CD4-positive, alpha-beta T cell treated with Interleukin-4 for 4 hours (primary cell): ENCODE measurements at places on chromosomes 7 and 10.
A peak's percentile ranks its signal among the peaks of the same experiment; 100 is the strongest.

DNA sequence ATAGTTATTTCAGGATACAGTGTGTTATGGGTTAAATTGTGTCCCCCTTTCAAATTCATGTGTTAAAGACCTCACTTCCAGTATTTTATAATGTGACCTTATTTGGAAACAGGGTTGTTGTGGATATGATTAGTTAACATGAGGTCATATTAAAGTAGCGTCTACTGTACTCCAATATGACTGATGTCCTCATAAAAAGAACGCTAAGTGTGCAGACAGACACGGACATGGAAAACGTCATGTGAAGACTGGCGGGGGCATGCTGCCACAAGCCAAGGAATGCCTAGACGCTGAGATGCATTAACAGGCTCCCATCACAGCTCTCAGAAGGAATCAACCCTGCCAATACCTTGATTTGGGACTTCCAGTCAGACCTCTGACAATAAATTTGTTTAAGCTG lies 1.5 kb upstream of the WDR37 start:
- DNase-seq = no peak

DNA sequence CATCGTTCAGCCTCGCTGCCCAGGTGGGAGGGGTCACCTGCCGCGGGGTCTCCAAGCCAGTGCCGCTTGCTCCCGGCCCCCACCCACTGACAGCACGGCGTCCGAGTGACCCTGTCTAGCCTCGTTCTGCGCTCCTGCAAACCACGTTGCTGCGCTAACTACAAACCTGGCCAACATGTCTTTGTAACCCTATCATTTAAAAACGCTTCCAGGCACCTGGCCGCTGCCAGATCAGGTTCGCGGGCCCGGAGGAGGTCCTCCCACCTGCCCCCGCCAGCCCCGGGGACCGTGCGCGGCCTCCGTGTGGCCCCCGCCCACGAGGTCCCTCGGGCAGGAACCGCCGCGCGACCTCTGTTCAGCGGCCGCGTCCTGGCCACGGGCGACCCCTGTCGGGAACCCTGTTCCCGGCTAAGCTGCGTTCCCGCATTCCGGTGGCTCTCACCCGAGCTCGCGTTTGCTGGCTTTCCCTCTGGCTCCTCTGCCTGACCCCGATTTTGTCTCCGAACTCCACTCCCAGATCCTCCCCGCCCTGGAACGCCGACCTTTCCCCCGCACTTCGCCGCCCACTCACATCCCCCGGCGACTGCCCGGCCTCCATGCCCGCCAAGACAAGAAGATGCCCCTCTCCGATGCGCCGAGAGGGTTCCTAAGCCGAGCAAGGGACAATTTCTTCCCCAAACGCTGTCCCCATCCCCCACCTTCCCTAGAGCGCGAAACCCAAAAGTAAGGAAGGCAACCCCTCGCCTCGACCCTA lies 2.4 kb downstream of the SFMBT2 start:
- DNase-seq = peak; percentile 30

GRCh38 chr10:72310636-72311035 lies 36.9 kb downstream of the DDIT4 start:
- DNase-seq = no peak

DNA sequence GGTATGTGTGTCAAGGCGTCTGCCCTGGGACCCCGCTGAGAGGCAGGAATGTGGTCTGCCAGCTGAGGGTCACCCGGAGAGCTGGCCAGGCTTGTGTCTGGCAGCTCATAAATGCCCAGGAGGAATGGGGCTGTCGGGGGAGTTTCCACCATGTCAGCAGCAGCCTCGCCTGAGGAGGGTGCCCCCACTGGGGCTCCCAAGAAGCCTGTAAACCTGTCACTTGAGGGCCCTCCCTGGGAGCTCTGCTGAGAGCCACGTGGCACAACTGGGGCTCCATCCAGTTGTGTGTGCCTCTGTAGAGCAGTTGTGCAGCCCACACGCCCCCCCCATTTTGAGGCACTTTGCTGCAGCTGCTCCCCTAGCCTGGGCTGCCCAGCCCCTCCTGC lies 70.6 kb downstream of the NEURL1 start:
- no peak for DNase-seq

GRCh38 chr7:41834805-41835694 lies 132.2 kb upstream of the INHBA start:
- DNase-seq = no peak

DNA sequence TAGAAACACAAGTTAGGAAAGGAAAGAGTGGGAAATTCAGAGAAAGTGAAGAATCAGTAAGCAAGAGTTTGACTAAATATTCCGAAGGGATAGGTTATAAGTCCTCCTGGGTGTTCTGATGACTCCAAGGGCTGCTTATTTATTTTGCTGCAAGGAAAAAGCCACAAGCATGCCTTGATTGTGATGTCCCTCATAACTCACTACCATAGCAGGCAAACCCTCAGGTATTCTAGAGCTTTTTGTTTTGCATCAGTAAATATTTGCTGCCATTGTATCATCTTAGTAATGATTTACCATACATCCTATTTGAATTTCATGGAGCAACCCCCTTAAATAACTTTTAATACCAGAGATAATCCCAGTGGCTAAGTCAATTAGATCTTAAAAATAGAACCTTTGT lies 688.1 kb downstream of the SUGCT start:
- DNase-seq = no peak
